Stimulated activated CD8-positive, alpha-beta memory T cell treated with anti-CD3 and anti-CD28 coated beads, Interleukin-7, amount 100 ng/mL, for 24 hours (primary cell): ENCODE measurements at places on chromosomes 11 and 22.
A peak's percentile ranks its signal among the peaks of the same experiment; 100 is the strongest.

DNA sequence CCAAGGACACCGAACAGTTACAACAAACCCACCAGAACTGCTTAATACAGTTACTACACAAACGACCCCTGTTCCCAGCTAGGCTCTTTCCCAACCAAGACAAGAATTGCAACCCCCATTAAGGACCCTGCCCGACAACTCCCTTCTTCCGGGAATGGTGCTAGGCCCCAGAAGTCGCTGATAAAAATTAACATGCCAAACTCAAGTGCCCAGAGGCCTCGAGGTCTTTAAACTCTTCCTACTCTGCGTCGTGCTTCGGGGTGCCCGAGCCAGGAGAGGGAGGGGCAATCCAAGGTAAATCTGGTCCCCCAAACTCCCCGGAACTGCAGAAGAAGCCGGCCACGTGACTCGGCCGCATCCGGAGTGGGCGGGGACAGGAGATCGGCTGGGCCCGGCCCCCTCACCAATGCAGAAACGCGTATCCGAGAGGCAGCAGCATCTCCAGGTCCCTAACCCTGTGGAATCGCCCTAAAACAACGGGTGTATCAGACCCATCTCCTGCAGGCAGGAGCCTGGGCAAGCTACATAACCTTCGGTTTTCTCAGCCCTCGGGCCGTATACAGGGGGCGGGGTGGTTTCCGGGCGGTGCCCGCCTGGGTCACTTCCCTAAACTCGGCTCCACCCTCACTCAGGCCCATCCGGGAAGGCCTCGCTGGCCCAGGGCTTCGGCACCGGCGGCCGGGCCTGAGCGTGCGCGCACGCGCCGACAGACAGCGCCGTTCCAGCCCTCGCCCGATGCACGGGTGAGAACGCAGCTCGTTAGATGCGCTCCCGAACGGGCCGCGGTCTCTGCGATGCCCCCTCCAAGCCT lies 1.1 kb downstream of the CFL1 start:
- DNase-seq: peak; percentile 70

GRCh38 chr11:78453140-78453935 lies 35.7 kb upstream of the GAB2 start:
- no peak for DNase-seq

- DNase-seq: no peak
Observed at GRCh38 chr11:121365304-121365703, 72.7 kb downstream of the SC5D start.

GRCh38 chr11:18974192-18974591 lies 35.0 kb upstream of the MRGPRX1 start:
- no peak for DNase-seq

- DNase-seq: peak; percentile 14
Observed at GRCh38 chr11:70423523-70424505, 25.5 kb downstream of the CTTN start.

GRCh38 chr11:27184458-27185312 lies 144.1 kb downstream of the BBOX1 start:
- DNase-seq: no peak

- DNase-seq: peak; percentile 5
Observed at GRCh38 chr11:102733232-102733875, 8.6 kb upstream of the MMP8 start.

GRCh38 chr22:40485813-40486667 lies 115.6 kb downstream of the SGSM3 start:
- no peak for DNase-seq

DNA sequence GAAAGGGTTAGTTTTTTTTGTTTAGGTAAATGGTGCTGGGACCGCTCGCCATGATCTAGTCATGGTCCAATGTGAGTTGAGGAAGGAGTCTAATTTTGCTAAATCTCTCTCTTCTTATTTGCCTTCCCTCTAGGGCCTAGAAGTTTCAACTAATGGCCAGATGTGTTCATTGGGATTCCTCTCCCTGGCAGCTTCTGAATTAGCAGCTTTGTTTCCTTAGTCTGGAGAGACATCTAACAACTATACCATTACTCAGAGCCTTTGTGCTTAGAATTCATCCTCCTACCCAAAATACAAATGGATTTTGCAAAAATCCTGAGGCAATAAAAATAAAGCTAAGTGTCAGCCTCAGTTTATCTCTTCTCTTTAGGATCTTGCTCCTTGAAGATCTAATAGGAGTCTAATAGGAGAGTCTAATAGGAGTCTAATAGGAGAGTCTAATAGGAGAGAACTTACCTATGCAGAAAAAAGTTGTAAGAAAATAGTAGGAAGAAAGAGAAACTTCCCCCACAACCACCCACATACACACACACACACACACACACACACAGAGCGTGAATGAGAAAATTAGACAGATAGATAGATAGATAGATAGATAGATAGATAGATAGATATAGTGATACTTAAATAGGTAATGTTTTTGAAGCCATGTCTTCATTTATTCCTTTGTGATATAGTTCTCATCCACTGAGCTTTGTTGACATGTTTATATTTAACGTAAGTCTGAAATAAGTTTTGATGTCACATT lies 980.5 kb upstream of the CNTN5 start:
- no peak for DNase-seq

DNA sequence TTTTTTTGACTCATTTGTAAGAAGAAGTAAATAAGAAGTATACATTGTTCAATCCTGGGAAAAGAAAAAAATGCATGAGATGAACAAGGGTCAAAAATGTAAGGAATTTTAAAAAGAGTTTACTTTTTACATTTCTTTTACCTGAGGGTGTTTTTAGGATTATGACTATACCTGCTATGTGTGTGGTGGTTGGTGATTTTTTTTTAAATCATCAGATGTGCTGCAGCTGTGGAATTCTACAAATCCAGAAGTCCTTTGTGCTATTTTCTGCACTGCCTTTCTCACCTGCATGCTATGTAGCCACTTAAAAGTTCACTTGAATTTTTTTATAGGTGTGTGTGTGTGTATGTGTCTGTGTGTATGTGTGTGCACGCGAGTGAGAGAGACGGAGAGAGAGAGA lies 185.3 kb downstream of the FAT3 start:
- no peak for DNase-seq

- DNase-seq: no peak
Observed at GRCh38 chr11:64864473-64865285, 13.7 kb downstream of the EHD1 start.

DNA sequence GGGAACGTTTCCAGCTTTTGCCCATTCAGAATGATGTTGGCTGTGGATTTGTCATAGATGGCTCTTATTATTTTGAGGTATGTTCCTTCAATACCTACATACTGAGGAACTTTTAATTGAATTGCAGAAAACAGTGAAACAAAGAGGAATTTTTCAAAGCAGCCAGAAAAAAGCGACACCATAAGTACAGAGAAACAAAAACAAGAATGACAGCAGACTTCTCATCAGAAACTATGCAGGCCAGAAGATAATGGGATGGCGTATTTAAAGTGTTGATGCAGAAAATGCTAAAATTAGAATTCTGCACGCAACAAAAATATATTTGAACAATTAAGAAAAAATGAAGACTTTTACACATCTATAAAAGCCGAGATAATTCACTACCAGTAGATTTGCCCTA lies 95.4 kb upstream of the TIMP3 start:
- DNase-seq: no peak

DNA sequence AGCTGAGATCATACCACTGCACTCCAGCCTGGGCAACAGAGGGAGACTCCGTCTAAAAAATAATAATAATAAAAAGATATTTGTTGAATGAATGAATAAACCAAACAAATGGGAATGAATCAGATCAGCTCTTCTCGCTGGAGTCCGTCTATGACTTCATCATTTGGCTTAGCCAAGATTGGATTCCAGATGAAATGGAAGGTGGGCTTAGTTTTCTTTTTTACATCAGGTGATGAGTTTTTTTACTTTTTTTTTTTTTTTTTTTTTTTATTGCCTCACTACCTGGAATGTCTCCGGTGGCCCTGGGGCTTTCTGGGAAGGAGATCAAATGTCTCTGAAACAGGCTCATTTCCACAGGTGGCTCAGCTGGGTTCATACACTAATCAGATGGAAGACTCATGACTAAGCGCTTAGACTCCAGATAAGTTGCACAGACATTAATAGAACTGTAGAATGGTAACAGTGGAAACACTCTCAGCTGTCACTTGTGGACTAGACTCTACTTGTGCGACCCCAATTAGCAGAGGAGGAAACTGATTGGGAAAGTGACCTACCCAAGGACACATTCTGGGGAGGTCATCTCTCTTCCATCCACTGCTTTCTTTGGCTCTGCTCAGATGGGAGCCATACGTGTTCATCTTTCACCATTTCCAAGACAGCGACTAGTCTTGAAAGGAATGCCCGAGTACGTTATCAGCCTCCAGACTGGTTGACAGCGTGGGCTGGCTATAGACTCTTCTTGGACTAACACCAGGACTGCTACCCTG lies 20.5 kb upstream of the RBFOX2 start:
- DNase-seq: no peak

- no peak for DNase-seq
Observed at GRCh38 chr22:49039625-49040024, 788.0 kb downstream of the BRD1 start.

- DNase-seq: no peak
Observed at GRCh38 chr11:61610905-61611304, 30.0 kb upstream of the SYT7 start.

DNA sequence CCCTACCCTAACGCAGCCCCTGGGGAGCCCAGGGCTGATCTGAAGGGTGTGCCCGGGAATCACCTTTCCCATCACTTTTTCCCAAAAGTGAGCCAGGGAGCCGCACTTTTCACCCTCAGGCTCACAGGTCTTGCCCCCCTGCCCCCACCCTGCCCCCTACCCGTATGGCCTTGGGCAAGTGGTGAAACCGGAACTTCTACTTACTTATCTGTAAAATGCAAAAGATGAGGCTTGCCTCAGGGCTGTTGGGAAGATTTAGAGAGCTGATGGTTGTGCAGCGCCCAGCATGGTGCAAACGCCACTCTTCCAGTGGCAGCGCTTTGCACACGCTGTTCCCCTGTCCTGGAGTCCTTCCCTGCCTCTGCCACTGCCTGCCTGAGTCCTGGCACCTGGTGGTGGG lies 8.0 kb downstream of the SYT12 start:
- DNase-seq: no peak

- DNase-seq: no peak
Observed at GRCh38 chr11:92236856-92237255, 12.2 kb downstream of the FAT3 start.

GRCh38 chr11:34860034-34860433 lies 56.1 kb downstream of the APIP start:
- no peak for DNase-seq

GRCh38 chr11:101187748-101188147 lies 58.1 kb upstream of the PGR start:
- DNase-seq: no peak

DNA sequence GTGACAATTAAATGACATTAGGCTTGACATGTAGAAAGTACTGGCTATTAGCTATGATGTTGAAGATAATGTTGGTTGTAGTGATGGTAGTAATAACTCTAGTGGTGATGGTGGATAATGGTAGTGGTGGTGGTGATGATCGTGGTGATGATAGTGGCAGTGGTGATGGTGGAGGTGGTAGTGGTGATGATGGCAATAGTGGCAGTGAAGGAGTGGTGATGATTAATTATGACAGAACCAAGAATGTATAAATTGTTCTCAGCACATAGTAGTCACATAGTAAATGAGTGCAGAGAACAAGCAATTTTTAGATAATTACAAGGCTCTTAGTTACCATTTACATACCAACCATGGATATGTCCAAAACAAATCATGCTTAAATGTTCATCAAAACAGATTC lies 5.3 kb upstream of the CD44 start:
- no peak for DNase-seq

DNA sequence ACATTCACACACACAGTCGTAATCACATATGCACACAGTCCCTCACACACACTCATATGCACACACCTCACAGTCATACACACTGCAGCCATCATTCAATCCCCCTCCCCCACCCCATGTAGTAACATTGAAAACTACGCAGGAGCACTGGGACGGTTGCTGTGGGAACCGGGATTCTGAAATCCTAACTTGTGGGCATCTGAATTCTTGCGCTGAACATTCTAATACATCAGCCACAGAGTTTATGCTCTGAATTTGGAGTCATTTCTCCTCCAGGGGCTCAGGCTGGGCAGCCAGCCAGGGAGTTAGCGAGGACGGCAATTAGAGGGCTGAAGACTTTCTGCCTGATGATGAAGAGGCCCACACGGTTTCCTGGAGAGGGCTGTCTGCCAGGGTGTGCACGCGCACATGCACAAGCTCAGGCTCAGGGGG lies 32.7 kb downstream of the CD6 start:
- no peak for DNase-seq

- no peak for DNase-seq
Observed at GRCh38 chr11:42992594-42992993, 319.2 kb upstream of the API5 start.

DNA sequence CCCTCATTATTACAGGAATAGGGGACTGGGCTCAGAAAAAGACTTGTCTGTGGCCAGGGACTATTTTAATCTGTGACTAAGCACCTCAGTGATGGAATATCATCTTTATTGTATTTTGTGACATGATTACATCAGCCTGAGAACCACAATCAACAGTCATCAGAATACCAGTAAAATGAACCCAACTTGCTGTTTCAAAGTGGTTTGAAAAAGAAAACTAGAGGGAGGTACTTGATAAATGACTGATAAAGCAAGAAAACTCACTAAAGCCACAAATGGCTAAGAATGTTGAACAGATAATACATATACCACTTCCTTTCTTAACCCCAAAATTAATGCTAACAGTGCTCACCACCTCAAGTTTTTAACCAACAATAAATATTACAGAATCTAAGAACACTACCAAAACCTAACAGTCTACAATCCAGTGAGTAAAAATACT lies 155.7 kb downstream of the ATG16L2 start:
- DNase-seq: no peak

GRCh38 chr11:7251836-7252682 lies at the start of gene SYT9:
SYT9 (plus strand) TSS chr11:7251904; CDS start chr11:7252187, 283 bp downstream.
- no peak for DNase-seq

DNA sequence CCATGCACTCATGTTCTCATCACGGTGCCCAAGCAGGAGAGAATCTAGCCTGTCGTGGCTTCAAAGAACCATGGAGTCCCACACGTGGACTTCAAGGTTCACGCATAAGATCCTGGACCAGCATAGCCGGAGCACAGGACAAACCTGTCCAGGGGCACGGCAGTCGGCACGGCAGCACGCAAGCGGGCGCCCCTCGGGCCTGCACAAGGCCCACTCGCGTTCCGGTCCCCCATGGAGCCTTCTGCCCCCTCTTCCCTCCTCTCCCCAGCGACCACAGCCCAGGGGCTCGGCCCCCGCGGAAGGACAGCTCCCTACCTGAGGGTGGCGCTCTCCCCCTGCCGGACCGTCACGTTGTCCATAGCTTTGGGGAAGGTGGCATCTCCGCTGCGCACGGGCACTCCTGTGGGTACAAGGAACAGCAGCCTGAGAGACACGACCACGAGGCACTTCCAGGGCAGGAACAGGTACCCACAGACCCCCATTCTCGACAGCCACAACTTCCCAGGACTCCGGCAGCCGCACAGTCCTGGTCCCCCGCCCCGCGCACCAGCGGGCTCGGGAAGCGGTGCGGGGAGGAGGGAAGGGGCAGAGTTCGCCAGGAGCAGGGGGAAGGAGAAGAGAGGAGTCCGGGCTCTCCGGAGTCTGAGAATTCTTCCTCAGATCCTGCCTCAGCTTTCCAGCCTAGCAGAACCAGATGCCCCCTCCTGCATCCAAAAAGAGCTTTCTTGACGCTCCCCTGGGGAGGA lies 589.5 kb downstream of the OPCML start:
- no peak for DNase-seq
